ENCODE measurements at places on chromosomes 13 and 19.
A peak's percentile ranks its signal among the peaks of the same experiment; 100 is the strongest.

- no peak for DNase-seq
Observed at GRCh38 chr13:30963791-30964190, 31.3 kb downstream of the TEX26 start.

GRCh38 chr19:46551164-46551563, 50.0 kb upstream of the CALM3 start:
- DNase-seq = peak; percentile 53

DNA sequence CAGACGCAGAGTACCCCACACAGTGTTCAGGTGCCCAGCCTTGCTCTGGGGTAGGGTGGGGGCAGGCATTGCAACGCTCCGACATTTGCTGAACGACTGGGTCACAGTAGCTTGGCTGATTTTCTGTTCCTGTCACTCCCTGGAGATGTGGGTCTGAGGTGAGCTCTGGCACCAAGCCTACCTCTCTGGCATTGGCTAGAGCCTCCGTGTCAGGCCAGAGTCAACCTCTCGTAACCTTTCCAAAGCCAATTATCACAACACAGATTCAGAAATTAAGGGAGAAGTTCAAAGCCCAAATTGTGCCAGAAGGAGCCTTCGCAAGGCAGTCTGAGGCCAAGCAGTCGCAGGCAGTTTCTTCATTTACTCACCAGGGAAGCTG, 117.2 kb downstream of the IRS2 start:
- DNase-seq = no peak

- DNase-seq = no peak
Observed at GRCh38 chr13:99982731-99983498, 1.3 kb downstream of the ZIC2 start.

DNA sequence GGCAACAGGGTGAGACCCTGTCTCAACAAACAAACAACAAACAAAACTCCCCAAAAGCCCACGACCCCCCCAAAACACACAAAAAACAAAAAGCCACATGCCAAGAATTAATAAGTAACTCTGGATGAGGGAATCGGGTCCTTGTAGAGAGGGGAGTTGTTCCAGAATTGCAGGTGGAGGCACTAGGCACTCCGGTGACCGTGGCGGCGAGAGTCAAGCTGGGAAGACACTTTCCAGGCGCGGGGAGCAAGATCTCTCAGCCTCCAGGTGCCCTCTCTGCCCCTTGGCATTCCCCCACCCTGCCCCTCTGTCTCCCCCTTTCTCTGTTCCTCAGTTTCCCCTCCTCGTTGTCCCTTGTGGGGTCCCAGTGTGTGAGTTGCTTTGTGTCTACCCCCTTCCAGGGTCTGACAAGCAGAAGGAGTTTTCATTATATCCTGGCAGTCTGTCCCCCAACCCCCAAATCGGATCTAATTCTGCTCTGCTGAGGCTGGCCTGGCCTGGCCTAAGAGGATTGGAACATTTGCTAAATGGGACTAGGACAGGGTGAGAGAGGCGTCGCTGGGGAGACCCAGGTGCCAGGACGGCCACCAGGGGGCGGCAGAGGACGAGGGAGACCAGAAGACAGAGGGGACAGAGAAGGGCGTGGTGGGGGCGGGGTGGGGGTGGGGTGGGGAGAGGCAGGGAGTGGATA, 8.3 kb upstream of the CRX start:
- peak; percentile 77 for DNase-seq

DNA sequence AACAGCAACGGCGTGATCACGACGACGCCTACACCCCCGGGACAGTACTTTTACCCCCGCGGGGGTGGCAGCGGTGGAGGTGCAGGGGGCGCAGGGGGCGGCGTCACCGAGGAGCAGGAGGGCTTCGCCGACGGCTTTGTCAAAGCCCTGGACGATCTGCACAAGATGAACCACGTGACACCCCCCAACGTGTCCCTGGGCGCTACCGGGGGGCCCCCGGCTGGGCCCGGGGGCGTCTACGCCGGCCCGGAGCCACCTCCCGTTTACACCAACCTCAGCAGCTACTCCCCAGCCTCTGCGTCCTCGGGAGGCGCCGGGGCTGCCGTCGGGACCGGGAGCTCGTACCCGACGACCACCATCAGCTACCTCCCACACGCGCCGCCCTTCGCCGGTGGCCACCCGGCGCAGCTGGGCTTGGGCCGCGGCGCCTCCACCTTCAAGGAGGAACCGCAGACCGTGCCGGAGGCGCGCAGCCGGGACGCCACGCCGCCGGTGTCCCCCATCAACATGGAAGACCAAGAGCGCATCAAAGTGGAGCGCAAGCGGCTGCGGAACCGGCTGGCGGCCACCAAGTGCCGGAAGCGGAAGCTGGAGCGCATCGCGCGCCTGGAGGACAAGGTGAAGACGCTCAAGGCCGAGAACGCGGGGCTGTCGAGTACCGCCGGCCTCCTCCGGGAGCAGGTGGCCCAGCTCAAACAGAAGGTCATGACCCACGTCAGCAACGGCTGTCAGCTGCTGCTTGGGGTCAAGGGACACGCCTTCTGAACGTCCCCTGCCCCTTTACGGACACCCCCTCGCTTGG, 966 bp downstream of the JUNB start:
- peak; percentile 81 for DNase-seq

- peak; percentile 87 for DNase-seq
Observed at GRCh38 chr13:30720172-30720869, 15.0 kb upstream of the ALOX5AP start.

- DNase-seq = no peak
Observed at GRCh38 chr13:80336370-80336769, 4.6 kb downstream of the SPRY2 start.

DNA sequence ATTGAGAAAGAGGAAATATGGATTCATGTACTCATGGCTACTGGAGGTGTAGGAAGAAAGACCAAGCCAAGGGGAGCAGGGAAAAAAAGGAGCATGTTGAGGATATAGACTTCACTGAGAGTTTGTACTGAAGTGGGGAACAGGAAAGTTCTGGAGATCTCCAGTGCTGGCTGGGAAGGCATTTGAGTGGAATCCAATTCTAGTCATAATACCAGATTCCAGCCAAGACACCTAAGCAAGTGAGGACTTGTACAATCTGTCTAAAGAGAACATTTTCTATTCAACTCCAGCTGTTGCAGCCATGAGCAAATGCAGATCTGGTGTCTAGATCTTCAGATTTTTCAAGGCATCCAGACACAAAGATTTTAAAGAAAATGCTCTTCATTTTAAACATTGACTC, 412.5 kb downstream of the OXGR1 start:
- DNase-seq = no peak

- DNase-seq = no peak
Observed at GRCh38 chr13:110201114-110201513, 105.8 kb downstream of the COL4A1 start.

- DNase-seq = no peak
Observed at GRCh38 chr13:26485288-26485687, 72.2 kb upstream of the WASF3 start.
